ENCODE measurements at places on chromosomes 11 and 22.

DNA sequence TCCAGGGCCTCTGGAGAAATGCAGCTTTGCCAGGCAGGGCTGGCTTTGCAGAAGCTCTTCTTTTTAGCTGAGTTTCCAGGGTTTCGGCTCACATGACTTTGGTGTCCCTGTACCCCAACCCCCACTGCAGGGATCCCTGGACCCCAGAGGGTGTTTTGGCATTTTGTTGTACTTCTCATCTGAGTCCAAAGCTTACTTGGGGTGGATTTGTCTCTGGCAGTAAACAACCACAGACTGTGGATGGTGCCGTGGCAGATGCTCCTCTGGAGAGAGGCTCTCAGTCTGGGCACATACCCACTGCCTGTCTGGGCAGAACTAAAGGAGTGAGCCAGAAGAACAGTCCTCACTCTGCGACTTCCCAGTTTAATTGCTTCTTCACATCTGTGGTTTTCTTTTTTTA is 49.6 kb downstream of the COMMD9 start:
- DNase-seq = no peak

- DNase-seq = peak; percentile 65
These were observed 25.3 kb downstream of the DUSP8 start for GRCh38 chr11:1546536-1547466.

DNA sequence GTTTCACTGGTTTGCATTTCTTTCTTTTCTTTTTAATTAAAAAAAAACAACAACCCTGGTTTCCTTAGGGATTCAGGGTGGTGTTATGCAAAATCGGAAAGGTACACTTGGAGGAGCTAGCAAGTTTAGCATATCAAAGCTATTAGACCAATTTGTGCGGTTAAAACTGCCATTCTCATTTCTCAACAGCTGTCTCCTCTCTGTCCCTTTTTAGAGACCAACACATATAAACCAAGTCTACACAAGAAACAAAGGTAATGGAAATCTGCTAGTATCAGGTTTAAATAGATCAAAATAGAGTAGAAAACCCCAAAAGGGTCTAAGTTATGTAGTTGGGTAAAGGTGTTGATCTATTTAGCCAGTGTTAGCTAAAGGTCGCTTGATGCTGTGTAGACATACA is 1.7 kb upstream of the SESN3 start:
- no peak for DNase-seq

GRCh38 chr11:47593934-47594855 is at the start of gene C1QTNF4:
C1QTNF4 (minus strand) TSS chr11:47594411; CDS start chr11:47590810, 3,601 bp downstream.
- no peak for DNase-seq

GRCh38 chr11:108496643-108497256 is 1.4 kb downstream of the POGLUT3 start:
- DNase-seq = no peak

GRCh38 chr22:27097933-27098332 is 440.5 kb downstream of the MIAT start:
- no peak for DNase-seq

DNA sequence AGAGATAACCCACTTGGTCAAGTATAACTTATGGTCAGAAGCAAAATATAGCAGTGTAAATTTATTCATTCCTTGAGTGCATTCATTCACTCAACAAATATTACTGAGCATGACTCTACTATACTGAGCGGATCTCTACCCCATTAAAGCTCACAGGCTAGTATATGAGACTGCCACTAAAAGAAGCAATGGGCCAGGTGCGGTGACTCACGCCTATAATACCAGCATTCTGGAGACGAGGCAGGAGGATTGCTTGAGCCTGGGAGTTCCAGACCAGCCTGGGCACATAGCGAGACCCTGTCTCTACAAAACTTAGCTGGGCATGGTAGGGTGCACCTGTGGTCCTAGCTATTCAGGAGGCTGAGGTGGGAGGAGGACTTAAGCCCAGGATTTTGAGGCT is 197.6 kb upstream of the BLID start:
- no peak for DNase-seq

DNA sequence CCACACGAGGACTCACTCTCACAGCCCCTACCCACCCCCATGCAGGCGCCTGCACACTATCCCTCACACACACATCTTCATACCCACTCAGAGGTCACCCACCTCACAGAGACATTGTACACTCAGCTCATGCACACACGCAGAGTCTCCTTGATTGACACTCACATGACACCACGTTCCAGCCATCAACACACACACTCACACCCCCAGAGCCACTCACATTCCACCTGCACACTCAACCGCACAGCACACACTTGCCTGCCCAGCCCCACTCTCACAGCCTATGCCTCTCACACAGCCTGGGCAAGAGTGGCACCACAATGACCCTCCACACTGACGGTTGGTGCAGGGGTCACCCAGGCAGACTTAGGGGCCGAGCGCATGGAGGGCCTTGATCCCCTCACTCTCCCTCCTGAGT is 2.2 kb downstream of the SPI1 start:
- no peak for DNase-seq

DNA sequence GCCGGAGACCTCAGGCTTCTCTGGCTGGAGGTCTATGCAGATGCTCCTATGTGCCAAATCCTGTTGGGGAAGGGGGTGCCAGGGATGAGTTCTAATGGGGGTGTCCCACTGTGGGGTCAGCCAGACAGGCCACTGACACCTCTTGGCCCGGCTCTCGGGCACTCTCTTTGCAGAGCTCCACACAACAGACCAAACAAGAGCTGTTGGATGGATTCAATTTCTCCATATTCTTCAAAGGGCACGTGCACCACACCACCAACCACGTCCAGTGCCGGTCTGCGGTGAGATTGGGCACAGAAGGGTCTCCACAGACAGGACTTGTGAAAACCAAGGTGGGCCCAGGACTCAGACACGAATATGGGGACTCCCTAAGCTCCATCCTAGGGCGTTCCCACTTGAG is 2.2 kb upstream of the RGL4 start:
- no peak for DNase-seq

DNA sequence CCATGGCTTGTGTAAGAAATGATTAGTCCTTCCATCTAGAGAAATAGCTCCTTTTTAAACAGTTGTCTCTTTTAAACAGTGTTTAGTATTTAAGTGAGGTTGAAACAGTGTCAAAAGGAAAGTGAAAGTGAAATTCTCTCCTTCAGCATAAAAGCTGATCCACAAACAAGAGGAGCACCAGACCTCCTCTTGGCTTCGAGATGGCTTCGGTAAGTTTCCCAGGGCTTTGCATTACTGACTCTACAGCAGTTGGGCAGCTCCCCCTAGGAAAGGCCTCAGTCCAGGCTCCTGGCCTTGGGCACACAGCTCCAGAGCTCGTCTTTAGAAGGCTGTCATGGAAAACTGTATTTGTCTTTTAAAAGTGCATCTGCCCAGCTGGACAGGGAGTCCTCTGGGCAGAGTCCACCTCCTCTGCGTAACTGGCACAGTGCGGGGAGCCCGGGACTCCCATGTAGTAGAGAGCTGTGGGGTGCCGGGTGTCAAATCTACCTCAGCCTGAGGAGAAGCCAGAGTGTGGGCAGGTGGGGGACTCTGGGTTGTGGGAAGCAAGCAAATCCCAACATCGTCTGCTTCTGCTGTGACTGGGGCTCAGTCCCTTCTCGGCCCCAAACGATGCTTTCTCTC is at the start of gene PLAAT4:
Gene PLAAT4, plus strand, starts transcription at position 140 of the 624 bp plus-strand sequence. Its CDS starts 61 bp downstream, at position 201.
- no peak for DNase-seq

- no peak for DNase-seq
These were observed 315.3 kb upstream of the LUZP2 start for GRCh38 chr11:24181395-24182047.

DNA sequence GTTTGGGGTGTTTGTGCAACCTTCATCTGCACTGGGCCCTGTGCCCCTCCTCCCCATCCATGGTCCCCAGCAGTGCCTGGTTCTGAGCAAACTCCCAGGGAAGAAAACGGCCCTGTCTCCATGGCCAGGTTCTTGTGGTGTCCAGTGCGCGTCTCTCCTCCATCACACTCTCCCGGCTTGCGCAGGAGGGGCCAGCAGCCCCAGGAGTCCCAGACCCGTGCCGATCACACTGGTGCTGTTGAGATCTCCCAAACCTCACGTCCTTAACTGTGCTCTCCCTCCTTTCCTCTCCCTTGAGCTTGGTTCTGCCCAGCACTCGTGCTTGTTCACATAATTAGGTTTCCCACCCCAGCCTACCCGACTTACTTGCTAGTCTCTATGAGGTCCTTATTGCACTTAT is 10.9 kb upstream of the GRK2 start:
- DNase-seq = no peak

- DNase-seq = no peak
These were observed 9.5 kb downstream of the DCHS1 start for GRCh38 chr11:6646071-6646470.

Data from NCI-H1105 (cell line).